ENCODE measurements at places on chromosomes 4 and X.
A peak's percentile ranks its signal among the peaks of the same experiment; 100 is the strongest.

- no peaks in the 10 kb centered on the region for H3K27me3 ChIP-seq
- H3K36me3 ChIP-seq = peaks cover 87% of the 10 kb centered on the region
- no peaks in the 10 kb centered on the region for H3K4me1 ChIP-seq
- H3K27ac ChIP-seq = peak overlapping the region; percentile 28
These were observed 20.5 kb downstream of the NOP14 start for GRCh38 chr4:2942532-2943363.

DNA sequence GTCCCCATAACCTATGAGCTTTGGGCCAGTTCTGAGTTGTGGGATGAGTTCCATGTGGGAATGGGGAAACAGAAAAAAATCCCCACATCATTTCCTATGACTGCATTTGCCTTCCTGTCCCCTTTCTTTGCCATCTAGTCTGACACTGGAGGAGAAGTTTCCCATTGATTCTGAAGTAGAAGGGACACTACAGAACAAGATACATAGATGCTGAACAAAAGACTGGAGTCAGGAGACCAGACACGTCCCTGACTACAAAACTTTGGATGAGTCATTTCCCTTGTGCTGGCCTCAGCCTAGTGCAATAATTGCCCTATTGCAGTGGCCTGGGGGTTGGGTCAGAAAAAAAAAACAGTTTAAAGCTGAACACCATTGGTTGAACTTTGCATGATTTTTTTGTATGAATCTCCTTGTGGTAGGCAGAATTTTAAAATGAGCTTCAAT, 22.1 kb downstream of the BEX3 start:
- no peak overlapping the region for H3K27ac ChIP-seq
- no peaks in the 10 kb centered on the region for H3K36me3 ChIP-seq
- DNase-seq = no peak
- no peaks in the 10 kb centered on the region for H3K4me1 ChIP-seq
- no peaks in the 10 kb centered on the region for H3K27me3 ChIP-seq

GRCh38 chrX:111652719-111653118, 28.3 kb upstream of the ALG13 start:
- H3K27ac ChIP-seq = no peak overlapping the region
- H3K36me3 ChIP-seq = no peaks in the 10 kb centered on the region
- H3K4me3 ChIP-seq = no peak overlapping the region
- DNase-seq = no peak

GRCh38 chr4:20433097-20433705, 181.5 kb downstream of the SLIT2 start:
- H3K4me3 ChIP-seq = no peak overlapping the region
- no peak for DNase-seq
- H3K27me3 ChIP-seq = no peaks in the 10 kb centered on the region
- H3K27ac ChIP-seq = no peak overlapping the region

DNA sequence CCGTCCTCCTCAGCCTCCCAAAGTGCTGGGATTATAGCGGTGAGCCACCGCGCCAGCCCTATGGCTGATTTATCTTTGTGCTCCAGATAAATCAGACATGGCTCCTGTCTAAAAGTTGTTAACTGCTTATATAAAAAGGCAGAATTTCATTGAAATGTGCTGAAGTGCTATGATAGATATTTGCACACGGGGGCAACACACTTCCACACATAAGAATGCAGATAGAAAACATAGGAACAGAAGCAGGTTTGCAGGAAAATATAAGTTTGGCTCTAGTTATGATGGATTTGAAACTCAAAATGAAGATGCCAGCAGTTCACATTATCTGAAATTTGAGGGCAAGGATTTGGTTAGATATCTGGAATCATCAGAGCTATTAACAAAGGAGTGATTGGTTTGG, 163.1 kb upstream of the SLITRK2 start:
- no peak overlapping the region for H3K27ac ChIP-seq
- no peaks in the 10 kb centered on the region for H3K27me3 ChIP-seq
- no peak for DNase-seq
- H3K4me1 ChIP-seq = no peaks in the 10 kb centered on the region
- no peak overlapping the region for H3K4me3 ChIP-seq
- no peaks in the 10 kb centered on the region for H3K36me3 ChIP-seq

DNA sequence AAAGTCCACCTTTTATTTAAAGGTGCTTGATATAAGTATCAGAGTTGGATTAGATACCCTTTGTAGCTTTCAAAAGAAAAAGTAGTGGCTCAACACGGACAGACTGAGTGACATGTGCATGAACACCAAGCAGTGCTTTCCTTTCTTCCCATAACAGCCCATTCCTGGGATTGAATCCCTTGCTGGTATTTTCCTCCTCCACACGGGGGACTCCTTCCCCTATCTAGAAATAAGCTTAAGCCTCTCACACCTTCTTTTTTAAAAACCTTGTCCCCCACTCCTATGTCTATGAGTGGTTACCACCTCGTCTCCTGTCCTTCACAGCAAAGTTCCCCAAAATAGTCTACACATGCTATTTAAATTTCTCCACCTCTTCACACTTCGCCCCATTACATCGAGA, 5.1 kb downstream of the AP1S2 start:
- no peak overlapping the region for H3K27ac ChIP-seq
- peaks cover 4% of the 10 kb centered on the region for H3K36me3 ChIP-seq
- no peak overlapping the region for H3K4me3 ChIP-seq

Measured in effector memory CD4-positive, alpha-beta T cell (primary cell).